ENCODE measurements at places on chromosomes 1 and 21.

DNA sequence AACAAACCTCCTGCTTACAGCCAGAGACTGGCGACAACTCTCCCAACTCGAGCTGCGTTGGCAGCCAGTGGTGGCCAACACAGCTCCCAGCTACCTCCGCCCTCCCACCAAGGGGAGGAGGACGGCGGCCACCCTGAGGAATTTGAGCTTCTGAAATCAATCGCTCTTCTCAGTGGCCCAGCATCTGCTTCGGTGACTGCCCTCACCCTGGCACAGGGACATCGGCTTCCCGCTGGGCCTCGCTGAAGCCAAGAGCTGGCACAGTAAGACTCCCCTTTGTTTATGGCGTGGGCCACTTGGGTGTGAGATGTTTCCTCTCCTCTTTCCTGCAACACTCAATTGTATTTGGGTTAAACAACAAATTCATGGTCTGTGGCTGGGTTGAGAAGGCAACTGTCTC, 136.2 kb downstream of the ZBTB18 start:
- DNase-seq: no peak

DNA sequence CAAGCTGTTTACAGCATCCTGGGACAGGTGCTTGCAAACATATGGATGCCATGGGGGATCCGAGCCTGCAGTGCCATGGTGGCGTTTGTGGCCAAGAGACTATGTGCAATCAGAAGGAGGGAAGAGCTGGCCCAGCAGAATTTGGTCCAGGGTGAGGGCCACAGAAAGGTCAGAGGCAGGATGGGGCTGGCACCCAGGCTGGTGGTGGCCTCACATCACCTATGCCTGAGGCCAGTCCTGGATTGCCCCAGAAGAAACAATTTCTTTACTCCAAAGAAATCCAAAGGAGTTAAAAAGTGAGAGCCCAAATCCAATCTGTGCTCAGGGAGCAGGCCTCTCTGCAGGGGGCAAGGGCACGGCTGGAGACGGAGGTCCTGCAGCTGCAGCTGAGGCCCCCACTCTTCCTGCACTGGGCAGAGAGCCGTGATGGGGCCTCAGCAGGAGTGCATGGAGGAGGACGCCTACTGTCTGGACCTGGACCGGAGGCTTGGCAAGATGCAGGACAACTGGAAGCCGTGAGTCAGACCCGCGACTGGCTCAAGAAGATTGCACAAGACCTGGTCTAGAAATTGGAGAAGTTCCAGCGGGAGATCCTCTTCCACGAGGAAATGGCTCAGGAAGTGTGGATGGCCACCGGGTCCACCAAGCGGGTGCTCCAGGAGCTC, 163.5 kb downstream of the RYR2 start:
- no peak for DNase-seq

DNA sequence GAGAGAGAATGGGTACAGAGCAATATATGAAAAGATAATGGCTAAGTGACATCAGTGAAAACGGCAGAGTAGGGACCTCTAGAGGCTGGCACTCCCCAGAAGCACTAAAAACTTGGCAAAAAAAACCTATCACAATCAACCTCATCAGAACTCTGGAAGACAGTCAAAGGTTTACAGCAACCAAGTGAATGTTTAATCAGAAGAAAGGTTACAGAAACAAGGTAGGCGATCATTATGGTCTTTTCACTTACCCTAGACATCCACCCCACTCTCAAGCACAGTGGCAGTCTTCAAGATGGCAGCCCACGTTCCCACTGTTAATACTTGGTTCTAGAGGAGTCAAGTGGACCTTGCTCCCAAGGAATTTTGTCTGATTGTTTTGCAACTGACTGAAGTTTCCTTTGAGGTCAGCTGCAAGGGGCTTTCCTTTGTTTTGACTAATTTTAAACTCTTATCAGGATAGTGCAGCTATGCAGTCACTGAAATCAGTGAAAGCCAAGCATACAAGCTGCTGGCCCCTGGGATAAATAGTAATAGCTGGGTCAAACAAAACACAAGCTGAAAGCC, 7.2 kb downstream of the KIFAP3 start:
- no peak for DNase-seq

- DNase-seq: no peak
Measured at GRCh38 chr1:107683191-107683657, 281.8 kb downstream of the VAV3 start.

- DNase-seq: no peak
Measured at GRCh38 chr1:201028461-201028889, 5.0 kb upstream of the KIF21B start.

DNA sequence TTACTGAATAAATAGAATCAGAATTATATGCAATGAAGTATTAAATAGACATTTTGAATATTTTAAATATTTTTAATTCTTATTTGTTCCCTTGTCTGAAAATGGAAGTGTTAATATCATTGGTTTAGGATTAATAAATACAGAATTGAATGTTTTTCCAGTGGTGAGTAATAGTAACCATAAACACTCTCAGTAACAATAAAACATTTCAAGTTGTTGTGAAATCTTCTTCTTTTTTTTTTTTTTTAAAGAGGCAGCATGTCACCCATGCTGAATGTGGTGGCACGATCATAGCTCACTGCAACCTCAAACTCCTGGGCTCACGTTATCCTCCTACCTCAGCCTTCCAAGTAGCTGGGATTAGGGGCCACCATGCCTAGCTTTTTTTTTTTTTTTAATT, 86.2 kb upstream of the ZBTB18 start:
- no peak for DNase-seq

GRCh38 chr1:30161953-30162352, 561.4 kb downstream of the MATN1 start:
- DNase-seq: no peak

GRCh38 chr1:225746361-225747179, 31.1 kb upstream of the SRP9 start:
- no peak for DNase-seq

DNA sequence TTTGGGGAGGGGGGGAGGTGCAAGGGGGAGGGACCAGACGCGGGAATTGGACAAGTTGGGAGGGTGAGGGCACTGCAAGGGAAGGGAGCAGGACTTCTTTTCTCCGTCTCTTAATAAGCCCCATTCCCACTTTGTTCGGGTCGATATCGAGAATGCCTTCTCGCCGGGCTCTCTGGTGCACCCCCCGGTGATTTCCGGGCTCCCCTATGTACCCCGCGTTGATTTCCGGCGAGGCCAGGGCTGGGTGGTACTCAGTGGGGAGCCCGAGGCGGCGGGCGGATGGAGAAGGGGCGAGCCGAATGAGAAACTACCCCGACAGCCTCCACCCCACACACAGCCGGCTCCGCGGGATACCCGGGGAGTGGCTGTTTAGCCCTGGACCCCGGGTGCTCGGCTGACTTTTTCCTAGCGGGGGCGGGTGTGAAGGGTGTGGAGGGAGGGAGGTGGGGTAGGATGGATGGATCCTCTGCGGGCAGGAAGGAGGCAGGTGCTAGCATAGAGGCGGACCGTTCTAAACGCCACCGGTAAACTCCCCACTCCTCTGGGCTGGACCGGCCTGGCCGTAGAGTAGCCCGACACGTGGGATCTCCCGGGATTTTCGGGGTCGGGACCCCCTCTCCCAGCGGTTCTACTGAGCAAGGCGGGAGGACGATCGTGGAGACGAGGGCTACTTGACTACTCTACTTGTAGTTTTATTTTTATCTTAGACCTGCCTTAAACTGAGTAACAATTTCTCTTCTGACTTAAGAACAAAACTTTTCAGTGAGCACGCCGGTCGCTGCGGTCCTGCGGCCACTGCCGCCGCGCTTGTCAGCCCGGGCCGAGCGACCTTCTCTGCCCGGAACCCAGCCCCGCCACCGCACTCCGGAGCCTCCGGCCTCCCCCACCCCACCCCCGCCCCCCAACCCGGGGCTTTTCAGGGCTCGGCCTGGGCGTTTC, 1.0 kb downstream of the RNF220 start:
- DNase-seq: peak; percentile 60

- no peak for DNase-seq
Measured at GRCh38 chr1:2499260-2499659, 23.2 kb downstream of the PLCH2 start.

DNA sequence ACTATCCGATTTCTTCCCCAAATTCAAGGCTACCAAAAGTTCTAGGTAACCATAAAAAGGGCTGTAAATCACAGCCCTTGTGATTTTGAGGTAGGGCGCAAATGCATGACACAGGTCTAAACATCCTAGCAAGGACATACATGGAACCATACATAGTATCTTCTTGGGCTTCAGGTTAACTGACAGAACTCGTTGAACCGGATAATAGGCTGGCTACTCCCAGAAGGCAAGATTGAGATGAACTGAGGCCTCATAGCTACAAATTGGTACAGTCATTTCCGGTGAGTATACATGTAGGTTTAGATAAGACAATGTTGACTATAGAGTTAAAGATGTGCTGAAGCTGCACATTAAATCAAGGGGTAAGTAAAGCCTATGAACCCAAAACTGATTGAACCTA, 27.3 kb upstream of the TP53BP2 start:
- DNase-seq: no peak

- DNase-seq: no peak
Measured at GRCh38 chr1:43796111-43796581, 88.8 kb downstream of the ST3GAL3 start.

DNA sequence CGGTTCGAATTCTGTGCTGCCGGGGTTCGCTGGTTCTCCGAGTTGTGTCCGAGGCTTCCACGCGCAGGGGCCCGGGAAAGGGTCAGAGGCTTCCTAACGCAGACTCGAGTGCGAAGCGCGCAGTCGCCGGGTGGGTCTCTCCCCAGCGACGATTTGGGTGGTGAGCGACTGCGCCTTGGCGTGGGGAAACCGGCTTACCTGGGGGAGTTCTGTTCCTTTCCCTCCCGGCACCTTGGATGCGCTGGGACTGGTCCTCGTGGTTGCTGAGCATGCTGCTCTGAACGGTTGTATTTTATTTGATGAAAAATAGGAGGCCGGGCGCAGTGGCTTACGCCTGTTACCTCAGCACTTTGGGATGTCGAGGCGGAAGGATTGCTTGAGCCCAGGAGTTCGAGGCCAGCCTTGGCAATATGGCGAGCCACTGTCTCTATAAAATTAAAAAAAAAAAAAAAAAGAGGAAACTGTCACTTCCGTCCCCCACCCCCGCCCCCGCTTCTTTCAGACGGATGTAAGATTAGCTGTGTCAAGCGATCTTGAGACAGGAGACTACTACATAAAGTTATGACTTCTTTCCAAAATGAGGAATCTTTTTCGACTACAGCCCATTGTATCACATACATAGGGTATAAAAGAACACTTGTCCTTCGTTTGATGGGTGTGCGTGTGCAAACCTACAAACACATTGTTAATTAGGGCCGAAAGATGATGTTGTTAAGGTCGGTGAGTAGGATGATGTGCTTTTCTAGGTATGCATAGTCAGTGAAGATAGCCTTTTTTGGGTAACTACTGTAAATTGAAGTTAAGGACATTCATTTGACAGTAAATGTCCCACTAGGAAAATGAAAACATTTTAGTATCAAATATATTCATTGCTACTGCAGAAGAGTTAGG, at the start of gene CCDC18:
Gene CCDC18, plus strand, starts transcription at position 2 of the 891 bp plus-strand sequence. CDS start 2,638 bp downstream, outside the sequence.
- DNase-seq: no peak

DNA sequence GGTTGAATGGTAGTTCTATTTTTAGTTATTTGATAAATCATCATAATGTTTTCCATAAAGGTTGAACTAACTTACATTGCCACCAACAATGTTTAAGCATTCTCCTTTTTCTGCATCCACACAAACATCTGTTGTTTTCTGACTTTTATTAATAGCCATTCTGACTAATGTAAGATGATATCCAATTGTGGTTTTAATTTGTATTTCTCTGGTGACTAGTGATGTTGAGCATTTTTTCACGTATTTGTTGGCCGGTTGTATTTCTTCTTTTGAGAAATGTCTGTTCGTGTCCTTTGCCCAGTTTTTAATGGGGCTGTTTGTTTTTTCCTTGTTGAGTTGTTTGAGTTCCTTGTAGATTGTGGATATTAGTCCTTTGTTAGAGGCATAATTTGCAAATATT, 24.6 kb upstream of the SLC35F3 start:
- DNase-seq: no peak

GRCh38 chr1:50969611-50970508, at the start of gene CDKN2C:
CDKN2C (plus strand) TSS chr1:50970245; CDS start chr1:50970369, 124 bp downstream.
- peak; percentile 69 for DNase-seq

DNA sequence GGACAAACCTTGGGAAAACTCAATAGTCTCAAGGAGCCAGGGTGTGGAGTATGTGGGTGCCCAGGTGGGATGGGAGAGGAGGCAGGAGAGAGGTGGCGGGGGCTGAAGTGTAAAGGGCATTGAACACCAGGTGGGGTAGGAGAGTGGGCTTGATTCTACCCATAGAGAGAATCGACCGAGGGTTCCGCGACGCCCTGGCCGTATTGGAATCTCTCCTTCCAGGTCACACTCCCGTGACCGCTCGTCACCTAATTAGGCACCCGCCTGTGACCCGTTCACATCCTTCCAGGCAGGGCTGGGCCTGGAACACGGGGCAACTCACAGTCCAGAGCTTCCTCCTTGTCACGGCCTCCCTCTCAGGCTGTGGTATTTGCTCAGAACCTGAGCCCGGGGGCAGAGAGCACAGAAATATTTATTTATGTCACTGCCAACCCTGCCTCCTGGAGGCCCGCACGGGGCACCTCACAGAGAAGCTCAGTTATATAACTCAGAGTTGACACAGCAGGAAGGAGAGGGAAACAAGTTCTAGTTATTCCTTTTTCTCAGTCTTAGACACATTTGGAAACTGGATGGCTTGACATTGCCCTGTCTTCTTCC, 12.0 kb downstream of the NCMAP start:
- DNase-seq: no peak

DNA sequence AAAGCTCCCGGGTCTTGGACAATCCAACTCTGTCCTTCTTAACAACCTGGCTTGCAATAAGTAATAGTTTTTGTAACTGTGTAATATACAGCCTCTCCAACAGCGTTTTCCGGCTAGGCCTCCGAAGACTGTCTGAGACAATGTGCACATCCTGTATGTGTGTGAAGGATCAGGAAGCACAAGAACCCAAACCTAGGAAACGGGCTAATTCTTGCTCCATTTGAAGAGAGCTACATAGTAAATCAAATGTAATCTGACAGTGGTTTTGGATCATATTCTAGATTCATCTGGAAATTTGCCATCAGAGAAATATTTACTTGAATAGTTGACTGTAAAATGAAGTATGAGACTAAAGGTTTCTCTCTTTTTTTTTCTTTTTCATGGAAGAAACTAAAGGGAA, 1.2 kb downstream of the GPR52 start:
- no peak for DNase-seq

DNA sequence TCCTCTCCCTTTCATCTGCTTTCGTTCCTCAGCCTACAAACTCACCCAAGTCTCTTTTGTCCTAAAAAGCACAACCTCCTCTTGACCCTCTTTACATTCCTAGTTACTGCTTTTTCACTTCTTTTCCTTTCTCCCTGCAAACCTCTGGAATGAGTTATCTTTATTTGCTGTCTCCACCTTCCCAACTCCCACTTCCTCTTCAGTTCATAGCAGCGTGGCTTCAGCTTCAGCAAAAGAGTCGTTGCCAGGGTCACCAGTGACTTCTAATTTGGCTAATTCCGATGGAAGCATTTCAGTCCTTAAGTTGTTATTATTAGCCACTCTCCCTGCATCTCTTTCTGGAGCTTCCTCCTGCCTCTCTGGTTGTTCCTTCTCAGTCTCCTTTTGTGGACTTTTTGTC, 6.2 kb upstream of the TMEM54 start:
- no peak for DNase-seq
